ENCODE measurements at places on chromosomes 3 and 15.

GRCh38 chr3:105715372-105715771, 153.4 kb downstream of the CBLB start:
- no peak for DNase-seq

DNA sequence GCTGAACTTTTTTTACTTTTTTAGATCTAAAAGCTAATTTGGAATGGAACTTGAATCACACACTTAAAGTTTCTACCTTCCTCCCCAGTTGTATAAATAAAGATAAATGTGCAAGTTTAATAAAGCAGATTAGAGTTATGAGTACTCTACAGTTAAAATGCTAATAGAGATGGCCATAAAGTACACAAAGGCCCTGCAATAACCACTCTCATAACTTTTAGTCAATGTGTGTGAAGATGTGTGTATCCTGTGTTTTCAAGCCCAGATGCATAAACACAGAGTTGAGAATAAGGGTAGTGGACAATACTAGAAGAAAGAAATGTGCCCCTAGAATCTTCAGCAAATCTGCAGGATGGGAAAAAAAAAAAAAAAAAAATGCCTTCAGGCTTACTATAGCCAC, 45.3 kb downstream of the TOP2B start:
- no peak for DNase-seq

GRCh38 chr3:172711454-172711795, 558 bp upstream of the NCEH1 start:
- no peak for DNase-seq

GRCh38 chr15:99454107-99454809, 111.5 kb upstream of the MEF2A start:
- no peak for DNase-seq

- DNase-seq: no peak
Measured at GRCh38 chr3:184565421-184566211, 4.0 kb downstream of the EPHB3 start.

- DNase-seq: peak; percentile 9
Measured at GRCh38 chr3:57948781-57949242, 59.4 kb upstream of the FLNB start.

GRCh38 chr3:73694983-73695757, 70.4 kb upstream of the PDZRN3 start:
- DNase-seq: no peak

- no peak for DNase-seq
Measured at GRCh38 chr3:149609595-149609994, 48.2 kb downstream of the WWTR1 start.

DNA sequence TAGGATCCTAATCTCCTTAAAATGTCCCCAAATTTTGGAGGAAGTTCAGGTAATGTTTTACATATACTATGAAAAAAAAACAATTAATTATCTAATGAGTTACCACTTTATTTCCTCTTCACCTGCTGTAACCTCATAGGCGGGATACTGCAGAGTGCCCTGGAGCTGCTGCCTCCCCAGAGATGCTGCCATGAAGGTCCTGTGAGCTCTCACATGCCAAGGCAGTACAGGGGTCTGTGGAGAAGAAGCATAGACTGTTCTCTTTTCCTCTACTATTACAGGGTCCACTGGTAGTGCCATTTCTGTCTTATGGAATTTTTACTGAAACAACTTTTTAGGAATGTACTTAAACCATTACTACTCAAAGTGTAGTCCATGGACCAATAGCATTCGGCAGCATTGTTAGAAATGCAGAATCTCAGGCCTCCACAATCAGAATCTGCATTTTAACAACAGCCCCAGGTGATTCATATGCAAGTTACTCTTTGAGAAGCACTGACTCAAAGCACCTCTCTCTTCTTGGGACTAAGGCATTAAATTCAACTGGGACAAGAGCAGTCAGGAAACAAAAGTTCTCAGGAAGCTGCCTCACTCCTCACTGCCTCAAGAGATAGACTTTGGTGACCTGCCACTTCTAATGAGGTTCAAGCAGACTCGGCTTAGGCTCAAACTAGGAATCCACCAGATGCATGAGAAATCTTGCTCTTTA, 30.3 kb upstream of the CPOX start:
- no peak for DNase-seq

DNA sequence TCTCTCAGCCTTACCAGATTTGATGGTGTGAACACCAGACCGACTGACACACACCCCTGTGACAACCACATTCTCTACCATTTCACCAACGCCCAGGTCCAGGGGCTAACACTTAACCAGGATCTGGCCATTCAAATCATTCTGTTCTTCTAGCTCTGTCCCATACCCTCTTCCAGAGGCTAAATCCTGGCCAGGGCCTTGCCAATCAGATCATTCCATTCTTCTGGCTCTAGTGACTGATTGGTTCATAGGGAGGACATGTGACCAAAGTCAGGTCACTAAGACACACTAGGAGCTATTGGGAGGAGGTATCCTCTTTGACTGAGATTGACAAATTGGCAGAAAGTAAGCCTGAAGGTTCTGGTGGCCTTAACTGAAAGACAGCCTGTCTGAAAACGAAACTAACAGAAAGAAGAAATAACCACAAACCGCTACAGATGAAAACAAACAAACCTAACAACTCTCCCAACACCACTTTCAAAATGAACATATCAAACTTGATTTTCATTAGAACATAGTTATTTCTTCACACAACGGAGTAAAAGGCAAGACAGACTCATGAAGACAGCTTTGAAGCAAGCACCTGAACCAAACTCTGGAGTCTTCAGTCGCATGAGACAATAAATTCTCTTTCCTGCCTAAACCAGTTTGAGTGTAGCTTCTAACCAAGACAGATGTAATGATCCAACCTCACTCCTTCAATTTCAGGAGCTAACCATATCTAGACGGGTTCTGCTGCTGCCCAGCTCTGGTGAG, 68.5 kb downstream of the TRANK1 start:
- DNase-seq: no peak

DNA sequence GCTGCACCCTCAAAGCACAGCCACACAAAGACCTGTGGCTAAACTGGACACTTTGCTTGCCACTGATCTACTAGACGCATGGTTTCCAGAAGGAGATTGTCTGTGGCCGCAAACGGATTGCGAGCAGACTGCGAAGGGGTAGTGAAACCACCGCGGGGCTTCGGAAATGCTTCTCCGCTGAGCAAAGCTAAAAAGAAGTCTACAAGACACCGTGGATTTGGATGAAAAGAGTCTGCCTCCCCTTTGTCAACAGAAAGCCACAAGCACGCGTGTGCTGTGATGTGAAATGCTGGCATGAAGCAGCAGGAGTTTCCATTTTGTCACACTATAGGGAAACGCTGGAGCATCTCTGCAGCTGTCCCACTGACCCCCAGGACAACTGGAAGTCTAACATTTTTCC, 63.0 kb downstream of the TMEM44 start:
- no peak for DNase-seq

GRCh38 chr15:33941279-33942063, 26.8 kb upstream of the CHRM5 start:
- DNase-seq: no peak

- no peak for DNase-seq
Measured at GRCh38 chr15:29670998-29671981, 151.0 kb downstream of the TJP1 start.

GRCh38 chr15:52359722-52360121, 64.1 kb upstream of the MYO5C start:
- no peak for DNase-seq

- no peak for DNase-seq
Measured at GRCh38 chr15:71115567-71116351, 488 bp downstream of the THSD4 start.

DNA sequence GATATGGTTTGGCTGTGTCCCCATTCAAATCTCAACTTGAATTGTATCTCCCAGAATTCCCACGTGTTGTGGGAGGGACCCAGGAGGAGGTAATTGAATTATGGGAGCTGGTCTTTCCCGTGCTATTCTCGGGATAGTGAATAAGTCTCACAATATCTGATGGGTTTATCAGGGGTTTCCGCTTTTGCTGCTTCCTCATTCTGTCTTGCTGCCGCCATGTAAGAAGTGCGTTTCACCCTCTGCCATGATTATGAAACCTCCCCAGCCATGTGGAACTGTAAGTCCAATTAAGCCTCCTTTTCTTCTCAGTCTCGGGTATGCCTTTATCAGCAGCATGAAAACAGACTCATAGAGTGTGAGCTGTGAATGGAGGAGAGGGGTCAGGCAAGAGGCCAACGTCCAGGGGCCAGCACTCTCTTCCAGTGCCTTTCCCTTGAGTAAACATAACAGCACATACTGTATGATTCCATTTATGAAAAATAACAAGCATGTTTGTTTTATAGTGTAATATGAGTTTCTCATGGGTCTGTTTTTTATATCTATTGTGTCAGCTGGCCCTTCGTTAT, 16.3 kb upstream of the LCTL start:
- DNase-seq: no peak
